ENCODE measurements at places on chromosomes 11 and 22.

- DNase-seq, result no peak
These were observed 128.1 kb downstream of the CTTN start for GRCh38 chr11:70526116-70527045.

- no peak for DNase-seq
These were observed 29.7 kb upstream of the KRTAP5-6 start for GRCh38 chr11:1667121-1667850.

- DNase-seq, result no peak
These were observed 53.8 kb upstream of the PRSS23 start for GRCh38 chr11:86746514-86746913.

DNA sequence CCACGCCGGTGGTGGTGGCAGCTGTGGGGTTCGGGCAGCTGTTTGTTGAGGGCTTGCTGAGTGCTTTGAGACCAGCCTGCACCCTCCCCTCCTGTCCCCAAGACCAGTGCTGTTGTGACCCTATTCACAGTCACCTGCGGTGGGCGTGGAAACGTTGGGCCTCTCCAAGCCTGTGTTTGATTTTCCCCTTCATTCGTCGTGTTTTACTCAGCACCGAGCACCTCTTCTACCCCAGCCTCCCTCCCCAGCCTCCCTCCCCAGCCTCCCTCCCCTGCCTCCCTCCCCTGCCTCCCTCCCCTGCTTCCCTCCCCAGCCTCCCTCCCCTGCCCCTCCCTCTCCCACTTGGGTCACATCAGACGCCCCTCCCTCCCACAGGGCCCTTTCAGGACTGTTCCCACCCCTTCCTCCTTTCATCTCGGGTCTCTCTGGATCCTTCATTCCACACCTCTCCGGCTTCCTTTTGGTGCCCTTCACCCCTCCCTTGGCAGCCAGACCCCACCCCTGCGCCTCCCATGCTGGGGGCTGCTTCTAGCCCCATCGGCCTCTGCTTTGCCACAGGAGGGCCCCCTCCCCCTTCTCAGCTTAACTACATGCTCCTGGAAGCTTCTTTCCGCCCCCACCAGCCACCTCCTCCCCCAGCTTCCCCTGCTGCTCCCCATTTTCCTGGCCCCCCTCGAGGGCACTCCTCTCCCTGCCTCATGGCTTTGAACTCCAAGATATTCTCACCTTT is 14.8 kb downstream of the FRMD8 start:
- no peak for DNase-seq

- no peak for DNase-seq
These were observed 50.1 kb downstream of the MUC6 start for GRCh38 chr11:986270-986951.

DNA sequence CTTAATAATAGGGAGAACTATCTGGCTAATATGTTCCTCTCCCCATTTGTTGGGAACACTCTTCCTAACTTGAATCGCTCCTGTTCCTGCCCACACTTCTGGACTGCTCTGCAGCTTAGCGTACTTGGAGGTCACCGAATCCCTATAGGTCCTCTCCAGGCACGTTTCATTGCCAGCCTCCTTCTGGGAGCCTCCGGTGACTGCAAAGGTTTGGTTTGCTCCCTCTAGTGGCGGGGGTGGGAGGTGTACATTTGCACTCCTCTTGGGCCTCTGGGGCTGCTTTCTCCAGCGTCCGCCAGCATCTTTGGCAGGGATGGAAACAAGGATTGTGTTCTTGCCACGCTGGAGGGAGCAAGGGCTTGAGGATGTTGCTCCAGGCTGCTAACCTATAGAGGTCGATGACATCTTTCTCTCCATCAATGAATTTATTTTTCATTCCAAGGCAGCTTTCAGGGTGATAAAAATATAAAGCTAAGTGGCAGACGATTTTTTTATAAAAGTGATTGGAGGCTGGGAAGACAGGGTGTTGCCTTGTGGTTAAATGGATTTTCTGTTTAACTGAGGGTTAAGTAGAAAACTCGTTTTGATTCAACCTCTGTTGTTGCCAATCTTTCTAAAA is 48.7 kb downstream of the TSPAN18 start:
- DNase-seq, result peak; percentile 19

GRCh38 chr22:50628543-50629134 is 687 bp upstream of the ARSA start:
- no peak for DNase-seq
